ENCODE measurements at places on chromosomes 4 and X.
A peak's percentile ranks its signal among the peaks of the same experiment; 100 is the strongest.

DNA sequence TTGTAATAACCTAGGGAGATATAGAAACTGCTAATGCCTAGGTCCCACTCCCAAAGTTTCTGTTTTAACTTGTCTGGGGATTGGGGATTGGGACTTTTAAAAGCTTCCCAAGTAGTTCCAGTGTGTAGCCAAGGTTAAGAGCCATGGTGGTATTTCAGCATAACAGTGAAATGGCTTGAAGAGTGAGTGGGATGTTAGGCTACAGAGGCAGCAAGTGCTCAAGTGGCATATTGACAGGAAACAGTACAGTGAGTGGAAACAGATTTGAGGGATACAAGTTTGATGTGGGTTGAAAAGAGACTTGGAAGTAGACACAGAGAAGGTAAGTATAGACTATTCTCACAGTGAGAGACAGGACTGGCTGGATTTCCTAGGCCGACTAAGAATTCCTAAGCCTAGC lies 217.6 kb upstream of the CNKSR2 start:
- no peak for DNase-seq

DNA sequence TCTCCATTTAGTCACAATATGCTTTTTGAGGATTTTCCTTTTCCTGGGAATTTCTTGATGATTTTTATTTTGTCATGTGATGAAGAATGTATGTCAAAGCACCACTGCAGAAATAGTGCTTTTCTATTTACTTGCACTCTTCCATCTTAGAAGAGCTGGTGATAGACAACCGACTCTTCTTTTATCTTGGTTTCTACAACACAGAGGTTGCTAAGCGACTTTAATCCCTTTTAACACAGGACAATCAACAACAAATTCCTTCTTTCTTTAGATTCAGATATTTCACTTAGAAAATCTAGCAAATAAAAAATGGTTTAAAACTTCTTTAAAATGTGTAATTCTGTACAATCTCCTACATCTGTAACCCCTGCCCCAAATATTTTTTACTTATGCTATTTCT lies 34.6 kb downstream of the TET2 start:
- DNase-seq: no peak

DNA sequence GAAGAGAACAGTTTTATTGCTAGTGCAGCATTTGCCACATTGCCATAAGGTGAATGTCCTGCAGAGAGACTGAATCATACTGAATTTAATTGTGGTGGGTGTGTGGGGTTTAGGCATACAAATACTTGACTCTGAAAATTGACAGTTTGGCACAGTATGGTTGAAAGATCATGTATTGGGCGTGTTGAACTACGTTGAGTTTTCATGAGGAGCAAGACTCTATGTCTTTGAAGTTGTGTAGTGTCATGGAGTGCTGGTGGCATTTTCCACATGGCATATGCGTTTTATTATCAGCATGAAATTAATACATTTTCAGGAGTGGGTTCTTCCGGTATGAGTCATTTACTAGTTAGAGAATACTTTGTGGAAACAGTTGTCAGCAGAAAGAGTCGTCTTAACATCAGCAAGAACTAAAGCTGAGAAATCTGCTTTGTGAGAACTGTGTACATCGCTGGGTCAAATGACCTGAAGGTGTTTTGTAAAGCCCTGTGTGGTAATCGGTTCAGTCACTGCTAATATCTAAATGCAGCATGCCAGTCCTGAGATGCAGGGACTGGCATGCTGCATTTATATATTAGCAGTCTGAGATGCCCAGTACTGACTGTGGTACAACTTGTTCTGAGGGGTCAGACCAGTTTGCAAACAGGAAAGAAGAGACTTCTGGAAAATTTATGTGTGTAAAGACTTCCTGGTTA lies 50.3 kb downstream of the ARHGAP10 start:
- DNase-seq: no peak

DNA sequence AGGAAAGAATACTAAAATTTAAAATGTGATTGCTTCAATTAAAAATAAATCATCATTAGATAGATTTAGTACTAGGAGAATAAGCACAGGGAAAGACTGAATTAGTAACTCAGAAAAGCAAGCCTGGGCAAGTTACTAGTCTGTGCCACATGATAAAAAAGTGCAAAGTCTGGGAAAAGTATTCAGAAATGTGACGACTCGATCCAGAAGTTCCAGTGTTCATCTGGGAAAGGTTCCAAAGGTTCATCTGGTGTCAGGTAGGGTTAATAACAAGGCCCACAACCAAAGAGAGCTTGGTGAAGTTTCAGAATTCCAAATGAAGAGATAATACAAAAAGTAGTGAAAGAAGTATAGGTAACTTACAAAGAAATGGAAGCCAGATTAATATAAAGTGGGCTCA lies 78.3 kb upstream of the ARSJ start:
- DNase-seq: no peak

DNA sequence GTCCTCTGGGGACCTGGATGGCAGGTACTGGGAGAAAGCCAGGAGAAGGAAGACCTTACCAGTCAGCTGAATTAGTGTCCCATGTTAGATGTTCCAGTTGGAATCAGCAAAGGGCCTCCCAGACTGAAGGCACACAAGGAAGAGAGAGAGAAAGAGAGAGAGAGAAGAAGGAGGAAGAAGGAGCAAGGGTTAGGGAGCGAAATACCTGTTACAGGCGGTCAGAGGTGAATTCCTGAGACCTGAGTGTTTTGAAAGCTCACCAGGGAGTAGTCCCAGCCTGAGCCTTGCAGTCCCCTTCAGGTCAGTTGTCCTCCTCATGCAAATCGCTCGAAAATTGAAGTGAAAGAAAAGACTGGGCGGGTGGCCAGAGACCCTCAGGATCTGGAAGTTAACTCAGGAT lies 60.3 kb downstream of the USP11 start:
- DNase-seq: no peak

GRCh38 chrX:151206871-151207270 lies 30.5 kb downstream of the GPR50 start:
- DNase-seq: no peak

GRCh38 chrX:154802947-154803346 lies 2.3 kb downstream of the MPP1 start:
- DNase-seq: no peak

GRCh38 chr4:20868108-20868507 lies 167.8 kb downstream of the PACRGL start:
- DNase-seq: no peak

DNA sequence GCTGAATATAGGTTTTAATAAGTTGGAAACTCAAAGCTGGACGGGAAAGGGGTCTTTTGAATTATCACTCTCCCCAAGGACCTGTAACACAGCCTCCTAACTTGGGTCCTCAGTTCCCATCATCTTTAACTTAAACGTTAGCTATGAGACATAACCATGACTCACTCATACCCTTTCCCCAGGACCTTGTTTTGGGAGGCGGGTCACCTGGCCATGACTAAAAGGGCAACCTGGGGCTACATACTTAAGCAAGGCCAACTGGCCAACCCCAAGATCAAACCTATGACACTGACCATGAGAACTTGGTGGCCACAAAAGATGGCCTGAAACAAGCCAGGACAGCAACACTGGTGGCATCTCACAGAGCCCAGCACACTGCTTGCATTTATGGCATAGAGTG lies 89.0 kb downstream of the SH3KBP1 start:
- peak; percentile 48 for DNase-seq

GRCh38 chr4:36712013-36712412 lies 430.6 kb downstream of the DTHD1 start:
- DNase-seq: no peak

DNA sequence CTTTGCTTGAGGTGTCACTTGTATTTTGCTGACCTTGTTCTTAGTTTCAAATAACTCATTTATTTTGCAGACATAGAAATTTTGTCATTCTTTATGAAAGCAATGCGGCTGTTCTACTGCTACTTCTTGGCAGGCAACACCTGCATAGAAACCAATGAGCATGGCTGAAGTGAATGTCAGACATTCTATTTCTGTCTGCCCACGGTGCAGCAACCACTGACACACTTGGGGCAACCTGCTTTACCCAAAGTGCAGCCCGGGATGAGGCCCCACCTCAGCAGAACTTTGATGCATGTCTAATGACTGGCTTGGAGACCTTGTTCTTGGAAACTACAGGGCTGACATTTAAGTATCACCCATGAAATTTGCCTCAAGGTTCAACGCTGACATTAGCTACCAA lies 93.6 kb downstream of the RBM47 start:
- no peak for DNase-seq

DNA sequence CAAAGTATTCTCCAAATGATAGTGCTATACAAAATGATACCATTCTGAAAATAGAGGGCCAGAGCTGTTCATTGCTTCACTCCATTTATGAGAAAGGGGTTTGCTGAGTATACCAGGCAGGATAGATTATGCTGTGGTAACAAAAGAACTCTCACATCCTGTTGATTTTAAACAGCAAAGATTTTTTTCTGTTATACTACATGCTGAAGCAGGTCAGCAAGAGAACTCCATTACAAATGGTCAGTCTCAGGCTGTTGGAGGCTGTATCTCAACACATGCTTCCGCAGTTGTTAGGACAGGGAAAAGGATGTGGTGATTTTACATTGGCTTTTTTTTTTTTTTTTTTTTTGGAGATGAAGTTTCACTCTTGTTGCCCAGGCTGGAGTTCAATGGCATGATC lies 13.7 kb upstream of the KLHL5 start:
- DNase-seq: no peak

GRCh38 chrX:10892621-10893225 lies 218.4 kb upstream of the HCCS start:
- no peak for DNase-seq

DNA sequence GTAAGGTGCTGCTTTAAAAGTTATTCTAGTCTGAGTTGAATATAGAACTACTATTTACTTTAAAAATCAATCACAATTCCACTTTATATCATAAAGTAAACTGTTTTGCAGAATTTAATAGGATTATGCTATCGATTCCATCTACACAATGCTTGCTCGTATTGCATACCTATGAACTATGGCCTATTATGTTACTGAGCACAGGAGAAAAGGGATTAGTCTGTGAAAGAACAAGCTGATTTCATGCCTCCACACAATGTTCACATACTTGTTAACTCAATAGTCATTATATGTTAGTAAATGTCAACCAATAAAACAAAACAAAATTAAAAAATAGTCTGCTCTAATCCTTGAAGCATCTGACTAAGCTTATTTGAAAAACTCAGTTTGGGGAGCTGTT lies 223.6 kb downstream of the PCDH10 start:
- DNase-seq: no peak

GRCh38 chr4:168361365-168362024 lies 42.9 kb upstream of the DDX60 start:
- no peak for DNase-seq

DNA sequence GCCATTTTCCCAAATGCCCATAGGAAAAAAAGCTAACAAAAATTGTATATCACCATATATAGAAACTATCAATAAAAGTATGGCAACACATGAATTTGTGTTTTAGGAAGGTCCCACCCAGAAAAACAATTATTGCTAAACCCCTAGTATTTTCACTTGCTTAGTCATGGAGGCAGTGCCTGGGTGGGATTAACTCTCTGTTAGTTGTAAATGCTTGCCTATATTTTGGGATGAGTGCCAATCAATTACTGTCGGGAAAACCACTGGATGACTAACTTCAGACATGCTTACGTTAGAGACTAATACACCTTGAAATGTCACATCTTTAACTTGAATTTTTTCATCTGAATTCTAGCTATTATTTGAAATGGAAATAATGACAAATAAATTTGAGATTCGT lies 33.9 kb downstream of the TMPRSS11A start:
- no peak for DNase-seq

DNA sequence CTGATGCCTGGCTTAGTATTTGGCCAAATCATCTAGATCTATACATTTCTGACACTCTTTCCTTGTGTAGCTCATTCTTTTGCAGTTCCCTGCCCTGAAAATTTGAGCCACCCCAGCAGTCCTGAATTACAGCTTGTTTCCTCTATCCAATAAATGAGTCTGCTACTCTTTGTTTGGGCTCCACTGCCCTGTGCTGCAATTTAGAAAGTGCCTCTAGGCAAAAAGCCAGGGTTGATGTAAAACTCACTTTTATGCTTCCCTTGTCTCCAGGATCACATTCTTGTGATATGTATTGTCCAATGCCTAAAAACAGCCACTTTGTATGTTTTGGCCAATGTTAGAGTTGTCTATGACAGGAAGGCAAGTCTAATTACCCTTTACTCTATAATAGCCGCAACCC lies 101.7 kb upstream of the MAP3K15 start:
- DNase-seq: no peak

GRCh38 chr4:95847908-95848460 lies 8.1 kb downstream of the PDHA2 start:
- DNase-seq: no peak

DNA sequence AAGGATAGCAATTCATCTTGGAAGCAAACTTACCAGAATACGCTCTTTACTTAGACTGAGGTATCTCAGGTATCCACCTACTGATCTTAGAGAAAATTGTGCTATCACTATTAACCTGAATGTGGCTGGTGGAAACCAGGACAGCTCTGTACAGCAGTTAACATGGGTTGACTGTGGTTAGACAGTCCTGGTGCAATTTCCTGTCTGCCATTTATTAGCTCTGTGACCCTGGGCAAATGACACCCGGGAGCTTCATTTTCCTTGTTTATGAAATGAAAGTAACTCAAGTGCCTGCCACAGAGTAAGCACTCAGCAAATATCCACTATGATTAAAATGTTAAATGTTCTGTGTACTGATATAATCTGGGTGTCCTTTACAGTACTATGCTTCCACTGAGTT lies 60.0 kb downstream of the SMC1A start:
- DNase-seq: no peak

GRCh38 chr4:140935254-140935653 lies 179.1 kb upstream of the TBC1D9 start:
- no peak for DNase-seq

- peak; percentile 59 for DNase-seq
Measured at GRCh38 chrX:17788439-17788838, 51.1 kb downstream of the SCML1 start.

DNA sequence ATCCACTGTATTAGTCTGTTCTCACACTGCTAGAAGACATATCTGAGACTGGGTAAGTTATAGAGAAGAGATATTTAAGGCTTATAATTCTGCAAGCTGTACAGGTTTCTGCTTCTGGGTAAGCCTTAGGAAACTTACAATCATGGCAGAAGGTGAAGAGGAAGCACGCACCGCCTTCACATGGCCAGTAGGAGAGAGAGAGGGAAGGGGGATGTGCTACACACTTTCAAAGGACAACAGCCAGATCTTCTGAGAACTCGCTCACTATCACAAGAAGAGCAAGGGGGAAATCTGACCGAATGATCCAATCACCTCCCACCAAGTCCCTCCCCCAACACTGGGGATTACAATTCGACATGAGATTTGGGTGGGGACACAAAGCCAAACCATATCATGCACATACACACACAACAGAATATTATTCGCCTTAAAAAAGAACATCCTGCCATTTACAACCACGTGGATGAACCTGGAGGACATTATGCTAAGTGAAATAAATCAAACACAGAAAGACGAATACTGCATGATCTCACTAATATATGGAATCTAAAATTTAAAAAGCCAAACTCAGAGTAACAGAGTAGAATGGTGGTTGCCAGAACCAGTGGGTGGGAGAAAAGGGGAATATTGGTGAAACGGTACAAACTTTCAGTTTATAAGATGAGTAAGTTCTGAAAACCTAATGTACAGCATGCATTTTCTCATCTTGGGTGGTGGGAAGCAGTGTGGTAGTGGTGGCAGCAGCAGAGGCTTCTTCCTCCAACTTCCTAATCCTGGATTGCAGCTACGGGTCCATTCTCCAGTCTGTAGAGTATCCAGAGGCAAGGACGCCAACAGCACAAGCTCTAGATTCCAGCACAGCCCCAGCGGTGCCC lies 12.8 kb downstream of the FRYL start:
- DNase-seq: peak; percentile 17

GRCh38 chr4:62676962-62677361 lies 1476.8 kb downstream of the ADGRL3 start:
- DNase-seq: no peak

GRCh38 chr4:73892966-73893365 lies 23.8 kb downstream of the CXCL1 start:
- no peak for DNase-seq

Data from activated CD4-positive, alpha-beta T cell treated with anti-CD3 and anti-CD28 coated beads for 36 hours (primary cell).